NCI-H1105 (cell line): ENCODE measurements at places on chromosomes 12 and 14.

- no peak for DNase-seq
These were observed 204.4 kb downstream of the FOXN3 start for GRCh38 chr14:89212386-89213235.

GRCh38 chr12:5027046-5027821 is 16.4 kb upstream of the KCNA5 start:
- no peak for DNase-seq

DNA sequence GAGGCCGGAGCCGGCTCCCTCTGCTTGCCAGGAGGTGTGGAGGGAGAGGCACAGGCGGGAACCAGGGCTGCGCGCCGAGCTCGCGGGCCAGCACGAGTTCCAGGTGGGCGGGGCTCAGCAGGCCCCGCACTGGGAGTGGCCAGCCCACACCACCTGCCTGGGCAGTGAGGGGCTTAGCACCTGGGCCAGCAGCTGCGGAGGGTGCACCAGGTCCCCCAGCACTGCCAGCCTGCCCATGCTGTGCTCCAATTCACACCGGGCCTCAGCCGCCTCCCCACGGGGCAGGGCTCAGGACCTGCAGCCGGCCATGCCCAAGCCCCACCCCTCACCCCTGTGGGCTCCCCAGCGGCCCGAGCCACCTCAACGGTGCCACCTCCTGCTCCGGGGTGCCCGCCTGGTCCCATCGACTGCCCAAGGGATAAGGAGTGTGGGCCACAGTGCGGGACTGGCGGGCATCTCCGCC is 72.4 kb upstream of the PPP2R5C start:
- DNase-seq, result no peak

DNA sequence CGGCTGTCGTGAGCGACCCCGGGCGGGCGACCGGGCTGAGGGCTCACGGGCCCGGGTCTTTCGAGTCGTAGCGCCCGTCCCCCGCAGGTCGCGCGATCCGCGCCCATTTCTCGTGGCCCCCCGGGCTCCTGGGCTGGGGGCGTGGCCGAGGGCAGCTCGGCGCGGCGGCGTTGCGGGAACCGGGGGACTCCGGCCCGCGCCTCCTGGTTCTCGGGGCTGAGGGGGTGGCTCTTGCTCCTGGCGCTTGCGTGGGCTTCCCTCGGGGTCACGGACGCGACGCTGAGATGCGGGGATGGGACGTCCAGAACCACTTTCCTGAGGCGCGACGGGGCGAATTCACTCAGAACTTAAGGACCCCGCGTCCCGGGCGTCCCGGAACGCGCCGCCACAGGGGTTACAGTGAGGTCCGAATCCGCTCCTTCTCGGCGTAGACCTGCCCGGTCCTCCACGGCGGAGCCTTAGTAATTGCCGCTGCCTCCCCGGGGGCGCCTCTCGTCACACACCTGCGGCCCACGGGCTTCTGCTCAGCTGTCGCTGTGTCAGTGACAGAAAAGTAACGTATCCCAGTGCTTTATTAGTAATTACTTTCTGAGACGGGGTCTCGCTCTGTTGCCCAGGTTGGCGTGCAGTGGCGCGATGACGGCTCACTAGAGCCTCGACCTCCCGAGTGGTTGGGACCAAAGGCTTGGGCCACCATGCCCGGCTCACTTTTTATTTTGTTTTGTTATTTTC is 606 bp downstream of the EP400 start:
- DNase-seq, result no peak

- DNase-seq, result no peak
These were observed 183.4 kb downstream of the KIF26A start for GRCh38 chr14:104321802-104322130.

GRCh38 chr12:4353785-4354208 is 25.7 kb downstream of the FGF23 start:
- DNase-seq, result peak; percentile 8
